ENCODE measurements at places on chromosomes 7 and 10.

- DNase-seq, result peak; percentile 35
Observed at GRCh38 chr7:134865001-134865845, 85.8 kb downstream of the CALD1 start.

GRCh38 chr10:130167707-130168106 is 31.5 kb downstream of the GLRX3 start:
- no peak for DNase-seq

DNA sequence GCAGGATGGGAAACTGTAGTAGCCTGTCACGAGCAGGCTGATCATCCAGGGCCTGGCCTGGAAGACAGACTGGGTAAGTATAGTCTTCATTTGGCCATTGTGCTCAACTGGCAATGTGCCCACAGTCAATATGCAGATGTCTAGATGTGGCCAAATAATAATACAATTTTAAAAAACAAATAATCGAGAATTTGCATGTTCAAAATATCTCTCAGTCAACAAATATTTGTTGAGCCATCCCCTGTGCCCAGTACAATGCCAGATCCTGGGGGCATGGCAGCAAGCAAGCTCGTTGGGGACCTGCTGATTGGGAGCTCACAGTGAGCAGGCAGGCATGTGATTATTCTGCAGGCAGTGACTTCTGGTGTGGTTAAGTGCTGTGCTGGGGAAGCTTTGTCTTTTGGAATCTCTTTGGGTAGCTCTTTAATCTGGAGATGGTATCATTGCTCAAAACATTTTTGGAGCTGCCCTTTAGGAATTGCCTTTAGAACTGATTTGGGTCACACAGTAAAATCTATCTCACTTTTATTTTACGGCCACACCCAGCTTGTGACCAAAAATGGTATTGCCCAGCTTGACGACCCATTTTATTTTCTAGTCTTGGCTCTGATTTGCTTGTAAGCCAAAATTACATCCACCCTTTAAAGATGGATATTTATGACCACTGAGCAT is 92.2 kb downstream of the PLCE1 start:
- no peak for DNase-seq

DNA sequence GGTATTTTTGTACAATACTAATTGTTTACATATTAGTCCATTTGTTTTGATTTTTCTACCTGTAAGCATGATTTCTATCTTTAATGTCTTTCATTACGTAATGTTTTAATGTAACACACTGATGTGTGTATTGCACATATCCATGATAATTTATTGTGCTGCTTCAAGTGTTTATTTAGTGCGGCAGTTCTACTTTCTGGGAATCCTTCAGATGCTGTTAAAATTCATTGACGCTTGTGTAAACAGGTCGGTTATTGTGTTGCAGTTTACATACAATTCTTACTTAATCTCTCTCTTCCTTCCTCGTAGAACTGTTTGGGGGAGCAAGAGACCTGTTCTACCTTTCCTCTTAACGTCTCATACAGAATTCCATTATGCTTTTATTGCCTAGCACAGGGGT is 6.9 kb downstream of the TMEM60 start:
- DNase-seq, result no peak

- DNase-seq, result no peak
Observed at GRCh38 chr7:118731854-118732253, 507.4 kb downstream of the ANKRD7 start.

- no peak for DNase-seq
Observed at GRCh38 chr7:22255342-22255741, 101.6 kb downstream of the RAPGEF5 start.

DNA sequence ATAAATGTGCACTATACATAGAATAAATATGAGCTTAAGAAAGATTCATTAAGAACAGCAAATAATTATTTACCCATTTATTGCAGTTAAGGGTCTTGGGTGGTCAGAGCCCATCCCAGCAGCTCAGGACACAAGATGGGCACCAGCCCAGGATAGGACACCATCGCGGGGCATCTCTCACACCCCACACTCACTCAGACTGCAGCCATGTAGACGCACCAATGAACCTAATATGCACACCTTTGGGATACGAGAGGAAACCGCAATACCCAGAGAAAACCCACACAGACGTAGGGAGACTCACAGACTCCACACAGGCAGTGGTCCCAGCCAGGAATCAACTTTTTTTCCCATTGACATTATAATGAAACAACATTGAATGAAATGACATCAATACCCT is 36.0 kb downstream of the CARD11 start:
- no peak for DNase-seq

- peak; percentile 32 for DNase-seq
Observed at GRCh38 chr7:99843808-99844207, 16.0 kb downstream of the CYP3A43 start.

- DNase-seq, result peak; percentile 63
Observed at GRCh38 chr10:44046605-44047004, 338.3 kb downstream of the CXCL12 start.

Measured in fibroblast of upper back skin (primary cell).